Dermis microvascular lymphatic vessel endothelial cell (primary cell): ENCODE measurements at places on chromosomes 2 and 18. TPM values are rescaled to one million over a fixed set of nuclear protein-coding genes. Genes with fewer than 3 reads are reported as not detected.

- DNase-seq = peak; percentile 80
These were observed 28.4 kb downstream of the MCEE start for GRCh38 chr2:71101656-71102055.

DNA sequence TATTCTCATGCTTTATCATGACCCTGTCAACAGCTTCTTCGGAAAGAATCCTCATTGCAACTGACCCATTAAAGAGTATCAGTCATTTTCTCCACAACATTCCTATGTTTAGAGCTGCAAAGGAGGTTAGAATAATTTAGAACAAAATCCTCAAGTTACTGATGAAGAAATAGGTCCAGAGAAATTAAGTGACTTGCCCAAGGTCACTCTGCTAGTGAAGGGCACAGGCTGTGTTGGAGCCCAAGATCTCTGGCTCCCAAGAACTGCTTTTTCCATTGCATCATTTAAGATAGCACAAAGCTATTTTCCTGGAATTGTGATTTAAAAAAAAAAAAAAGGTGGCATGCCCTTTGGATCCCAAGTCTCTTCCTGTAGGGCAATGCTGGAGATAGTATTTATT, 9.6 kb downstream of the IRS1 start:
- no peak for DNase-seq

GRCh38 chr2:127102521-127103242, 4.3 kb downstream of the BIN1 start:
- no peak for DNase-seq

GRCh38 chr2:10067330-10067729, 12.9 kb downstream of the CYS1 start:
- no peak for DNase-seq

DNA sequence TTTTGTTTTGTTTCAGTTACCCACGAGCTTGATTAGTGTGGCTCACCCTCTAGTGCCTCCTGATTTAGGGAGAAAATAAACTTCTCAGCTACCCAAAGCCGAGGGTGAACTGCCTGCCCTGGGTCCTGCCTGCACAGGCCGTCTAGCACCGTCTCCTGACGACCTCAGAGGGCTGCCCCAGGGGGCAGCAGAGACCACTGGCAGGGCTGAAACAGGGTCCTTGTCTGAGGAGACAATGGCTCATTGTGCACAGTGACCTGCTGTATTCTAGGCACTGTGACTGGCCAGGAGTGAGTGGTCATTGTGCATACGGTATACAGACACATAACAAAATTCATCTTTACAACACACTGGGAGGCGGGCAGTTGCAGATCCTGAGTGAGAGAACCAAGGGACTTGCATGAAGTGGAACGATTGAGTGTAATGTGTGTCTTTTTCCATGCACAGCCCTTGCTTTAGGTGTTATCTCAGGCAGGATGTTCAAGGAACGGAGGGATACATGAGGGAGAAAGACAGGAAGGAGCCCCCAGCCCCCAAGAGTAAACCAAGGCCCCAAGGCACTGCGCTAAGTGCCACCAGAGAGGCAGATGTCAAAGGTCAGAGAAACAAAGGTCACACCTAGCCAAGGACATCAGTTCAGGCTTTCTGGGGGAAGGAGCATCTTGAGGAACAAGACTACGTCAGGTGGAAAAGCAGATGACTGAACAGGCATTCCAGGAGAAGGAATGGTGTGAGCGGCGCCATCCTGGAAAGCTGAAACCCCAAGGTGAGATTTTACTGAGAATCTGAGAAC, 421.3 kb downstream of the LPIN1 start:
- DNase-seq = no peak

GRCh38 chr2:12273111-12273510, 443.6 kb upstream of the TRIB2 start:
- no peak for DNase-seq

DNA sequence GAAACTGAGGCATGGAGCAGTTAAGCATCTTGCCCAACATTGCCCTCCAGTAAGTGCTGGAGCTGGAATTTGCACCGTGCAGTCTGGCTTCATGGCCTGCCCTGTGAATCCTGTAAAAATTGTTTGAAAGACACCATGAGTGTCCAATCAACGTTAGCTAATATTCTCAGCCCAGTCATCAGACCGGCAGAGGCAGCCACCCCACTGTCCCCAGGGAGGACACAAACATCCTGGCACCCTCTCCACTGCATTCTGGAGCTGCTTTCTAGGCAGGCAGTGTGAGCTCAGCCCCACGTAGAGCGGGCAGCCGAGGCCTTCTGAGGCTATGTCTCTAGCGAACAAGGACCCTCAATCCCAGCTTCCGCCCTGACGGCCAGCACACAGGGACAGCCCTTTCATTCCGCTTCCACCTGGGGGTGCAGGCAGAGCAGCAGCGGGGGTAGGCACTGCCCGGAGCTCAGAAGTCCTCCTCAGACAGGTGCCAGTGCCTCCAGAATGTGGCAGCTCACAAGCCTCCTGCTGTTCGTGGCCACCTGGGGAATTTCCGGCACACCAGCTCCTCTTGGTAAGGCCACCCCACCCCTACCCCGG, 1.3 kb downstream of the PROC start:
- DNase-seq = no peak

DNA sequence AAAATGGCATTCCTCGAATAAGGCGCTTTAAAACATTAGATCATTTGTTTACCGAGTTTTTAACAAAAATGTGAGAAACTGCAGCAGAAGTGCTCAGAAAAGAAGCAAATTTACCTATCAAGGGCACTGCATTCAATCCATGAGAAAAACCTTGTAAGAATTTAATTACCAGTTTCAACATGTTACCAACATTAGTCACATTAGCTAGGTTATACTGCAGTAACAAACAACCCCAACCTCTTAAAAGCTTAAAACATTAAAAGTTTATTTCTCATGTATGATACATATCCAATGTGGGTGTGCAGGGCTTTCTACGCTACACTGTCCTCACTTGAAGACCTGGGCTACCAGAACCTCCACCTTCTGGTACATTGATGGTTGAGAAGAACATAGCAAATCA, 68.1 kb upstream of the CCBE1 start:
- DNase-seq = no peak

DNA sequence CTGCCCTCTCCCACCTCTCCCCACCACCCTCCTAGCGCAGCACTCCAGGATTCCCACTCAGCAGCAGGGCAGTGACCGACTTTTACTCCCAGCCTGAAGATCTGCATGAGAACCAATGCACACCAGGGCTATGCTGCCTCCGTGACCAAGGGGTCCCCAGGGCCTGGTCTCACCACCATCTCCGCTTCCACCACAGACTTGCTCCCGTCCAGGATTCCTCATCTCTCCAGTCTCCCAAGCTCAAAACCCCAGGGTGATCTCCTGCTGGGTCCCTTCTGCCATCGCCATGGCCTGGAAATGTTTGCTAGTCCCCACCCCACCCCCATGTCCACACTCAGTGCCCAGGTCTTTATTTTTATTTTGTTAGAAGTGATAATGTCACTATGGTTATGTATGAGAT, 2.1 kb upstream of the CIDEA start:
- no peak for DNase-seq

DNA sequence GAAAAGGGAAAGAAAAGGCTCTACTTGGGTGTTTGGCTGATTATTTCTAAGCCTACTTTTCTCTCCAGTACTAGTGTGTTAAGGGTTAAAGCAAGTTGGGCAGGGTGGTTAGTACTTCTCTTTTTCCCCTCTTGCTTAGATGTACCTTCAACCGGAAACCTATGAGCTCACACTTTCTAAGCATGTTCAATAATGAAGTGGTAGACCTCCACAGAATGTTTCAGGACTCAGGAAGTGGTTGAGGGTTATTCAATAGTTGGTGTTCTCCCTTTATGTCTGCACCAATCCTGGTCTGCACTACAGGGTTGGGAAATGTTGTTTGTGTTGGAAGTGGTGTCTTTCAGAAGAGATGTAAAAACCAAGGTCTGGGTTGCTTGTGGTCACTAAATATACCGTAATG, 137.1 kb downstream of the ZEB2 start:
- no peak for DNase-seq

Gene GALNT3
- total RNA-seq = under 0.01 TPM in 2 replicates

Gene CDK15
- not detected in 2 replicates for total RNA-seq

Gene RGPD4
- not detected in 2 replicates for total RNA-seq

Gene SLC40A1
- total RNA-seq = 105 and 319 TPM in 2 replicates

Gene MEIS1
- 3.6 and 5.3 TPM in 2 replicates for total RNA-seq
